ENCODE measurements at places on chromosomes 3 and 15. TPM values are rescaled to one million over a fixed set of nuclear protein-coding genes. Genes with fewer than 3 reads are reported as not detected.
A peak's percentile ranks its signal among the peaks of the same experiment; 100 is the strongest.

DNA sequence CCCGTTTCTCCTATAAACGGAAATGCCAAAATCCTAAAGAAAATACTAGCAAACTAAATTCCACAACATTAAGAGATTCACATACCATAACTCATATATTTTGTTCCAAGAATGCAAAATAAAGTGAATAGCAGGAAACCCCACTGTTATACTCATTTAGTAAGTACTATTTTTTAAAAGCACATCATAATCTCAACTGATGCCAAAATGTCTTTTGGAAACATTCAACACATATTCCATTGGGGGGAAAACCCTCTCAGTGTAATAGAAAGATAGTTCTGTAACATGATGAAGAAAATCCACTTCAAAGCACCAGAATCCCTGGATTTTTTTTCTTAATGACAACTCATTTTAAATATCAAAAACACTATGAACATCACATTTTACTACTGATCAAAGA is 93.0 kb upstream of the EIF1B start:
- no peaks in the 10 kb centered on the region for H3K36me3 ChIP-seq
- no peak for ATAC-seq
- H3K27ac ChIP-seq: no peak overlapping the region
- H3K4me1 ChIP-seq: no peaks in the 10 kb centered on the region
- no peak overlapping the region for H3K4me3 ChIP-seq
- no peaks in the 10 kb centered on the region for H3K27me3 ChIP-seq

Gene SKOR1
- 0.13 TPM for total RNA-seq

GRCh38 chr3:150653110-150653561 is 50.0 kb downstream of the SELENOT start:
- peaks cover 9% of the 10 kb centered on the region for H3K4me1 ChIP-seq
- H3K27ac ChIP-seq: peak overlapping the region; percentile 9
- H3K36me3 ChIP-seq: no peaks in the 10 kb centered on the region
- peak; percentile 89 for ATAC-seq
- no peak overlapping the region for H3K4me3 ChIP-seq

- H3K27ac ChIP-seq: no peak overlapping the region
- no peaks in the 10 kb centered on the region for H3K36me3 ChIP-seq
- no peak overlapping the region for H3K4me3 ChIP-seq
Observed at GRCh38 chr15:67456677-67457529, 64.0 kb upstream of the C15orf61 start.

Gene GOLGA6L4
- total RNA-seq: 1.7 TPM

Gene PCOLCE2
- total RNA-seq: 0.74 TPM

- no peak overlapping the region for H3K27ac ChIP-seq
- no peak overlapping the region for H3K4me3 ChIP-seq
- no peaks in the 10 kb centered on the region for H3K36me3 ChIP-seq
- ATAC-seq: no peak
- peaks cover 31% of the 10 kb centered on the region for H3K27me3 ChIP-seq
Observed at GRCh38 chr3:140914384-140914945, 27.2 kb upstream of the SLC25A36 start.

Gene CGNL1
- total RNA-seq: not detected

DNA sequence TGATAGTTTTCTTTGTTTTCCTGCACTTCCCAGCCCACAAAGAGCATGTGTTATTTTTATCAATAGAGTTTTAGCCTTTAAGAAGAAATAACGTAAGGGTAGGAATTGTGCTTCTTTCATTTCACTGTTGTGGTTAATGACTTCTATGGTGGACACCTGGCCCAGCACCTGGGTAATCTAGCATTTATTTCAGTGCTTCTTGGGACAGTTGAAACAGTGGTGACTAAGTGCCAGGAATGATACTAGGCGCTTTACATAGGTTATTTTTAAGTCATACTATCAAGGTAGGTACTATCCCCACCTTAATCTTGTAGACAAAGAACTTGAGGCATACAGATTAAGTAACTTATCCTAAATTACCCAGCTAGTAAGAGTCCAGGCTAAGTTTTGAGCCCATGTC is 243.8 kb downstream of the SOX2 start:
- no peak for ATAC-seq
- peaks cover under 1% of the 10 kb centered on the region for H3K27me3 ChIP-seq
- H3K4me1 ChIP-seq: no peaks in the 10 kb centered on the region
- H3K27ac ChIP-seq: no peak overlapping the region
- no peak overlapping the region for H3K4me3 ChIP-seq

Gene SOX14
- total RNA-seq: not detected

- no peak for ATAC-seq
- H3K4me3 ChIP-seq: no peak overlapping the region
- no peaks in the 10 kb centered on the region for H3K4me1 ChIP-seq
Observed at GRCh38 chr15:81766829-81767475, 278.9 kb downstream of the MEX3B start.

Gene PIGZ
- 0.82 TPM for total RNA-seq

DNA sequence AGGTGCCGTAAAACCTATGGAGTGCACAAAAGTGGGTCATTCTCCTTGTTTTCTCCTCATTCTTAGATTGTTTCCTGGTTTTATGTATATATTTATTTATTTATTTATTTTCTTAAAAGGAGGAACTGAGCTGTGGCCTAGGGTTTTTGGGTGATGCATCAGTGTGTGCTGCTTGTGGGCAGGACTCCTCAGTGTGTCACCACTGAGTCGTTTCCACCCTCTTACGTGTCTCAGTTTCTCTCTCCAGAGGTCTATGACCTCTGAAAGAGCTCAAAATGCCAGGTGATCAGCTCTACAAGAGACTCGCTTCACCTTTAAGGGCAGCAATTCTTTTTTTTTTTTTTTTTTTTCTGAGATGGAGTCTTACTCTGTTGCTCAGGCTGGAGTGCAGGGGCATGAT is 72.9 kb downstream of the CD200 start:
- peak overlapping the region; percentile 37 for H3K27ac ChIP-seq
- peaks cover 5% of the 10 kb centered on the region for H3K27me3 ChIP-seq
- H3K4me3 ChIP-seq: no peak overlapping the region
- peaks cover 18% of the 10 kb centered on the region for H3K4me1 ChIP-seq
- no peaks in the 10 kb centered on the region for H3K36me3 ChIP-seq

DNA sequence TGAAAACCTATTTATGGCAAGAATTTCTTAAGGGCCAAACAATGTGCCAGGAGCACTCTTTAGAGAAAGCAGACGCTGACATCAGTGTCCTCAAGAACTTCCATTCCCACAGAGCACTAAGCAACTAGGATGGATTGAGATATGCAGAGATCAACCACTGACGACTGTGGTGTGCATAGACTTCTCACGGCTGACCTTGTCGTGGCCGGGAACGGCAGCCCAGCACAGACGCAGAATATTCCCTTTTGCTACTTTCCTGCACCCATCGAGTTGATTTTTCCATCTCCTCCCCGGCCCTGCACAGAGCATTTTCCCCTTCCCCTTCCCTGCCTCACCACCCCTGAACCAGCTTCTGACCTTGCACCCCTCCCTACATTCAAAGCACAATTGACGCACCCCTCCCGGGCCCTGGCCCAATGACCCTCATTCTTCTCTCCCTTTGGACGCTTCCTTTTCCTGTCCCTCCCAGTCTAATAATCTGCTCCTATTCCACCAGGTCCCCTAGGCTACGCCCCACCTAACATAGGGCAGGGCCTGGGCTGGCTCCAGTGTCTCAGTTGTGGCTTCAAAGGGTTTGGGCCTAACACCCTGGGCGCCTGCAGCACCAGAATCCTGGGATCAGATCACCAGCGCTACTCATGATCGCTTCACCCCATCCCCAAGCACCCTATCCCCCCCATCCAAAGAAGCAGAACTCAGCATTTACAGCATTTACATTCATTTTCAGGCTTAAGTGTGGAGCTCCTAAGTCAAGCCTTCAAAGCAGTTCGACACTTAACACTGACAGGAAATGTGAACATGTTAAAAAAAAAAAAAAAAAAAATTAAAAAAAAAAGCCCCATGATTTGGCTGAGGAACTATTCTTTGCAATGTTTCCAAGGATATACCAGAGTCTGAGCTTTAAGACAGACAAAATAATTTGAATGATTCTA is 151.2 kb downstream of the FOXP1 start:
- H3K27ac ChIP-seq: peak overlapping the region; percentile 69
- H3K4me3 ChIP-seq: peak overlapping the region; percentile 34
- H3K36me3 ChIP-seq: no peaks in the 10 kb centered on the region
- no peaks in the 10 kb centered on the region for H3K27me3 ChIP-seq
- H3K4me1 ChIP-seq: peaks cover 37% of the 10 kb centered on the region

Gene ANXA2
- total RNA-seq: 120 TPM

- no peaks in the 10 kb centered on the region for H3K4me1 ChIP-seq
- no peak for ATAC-seq
- H3K27ac ChIP-seq: no peak overlapping the region
- H3K4me3 ChIP-seq: no peak overlapping the region
- H3K27me3 ChIP-seq: peaks cover 29% of the 10 kb centered on the region
- H3K36me3 ChIP-seq: no peaks in the 10 kb centered on the region
Observed at GRCh38 chr3:72900048-72900447, 12.2 kb downstream of the GXYLT2 start.
